ENCODE measurements at places on chromosomes 3 and 15.

- no peak for DNase-seq
Observed at GRCh38 chr15:91915576-91915975, 62.1 kb downstream of the SLCO3A1 start.

- DNase-seq = no peak
Observed at GRCh38 chr3:184526088-184526433, 35.5 kb upstream of the EPHB3 start.

DNA sequence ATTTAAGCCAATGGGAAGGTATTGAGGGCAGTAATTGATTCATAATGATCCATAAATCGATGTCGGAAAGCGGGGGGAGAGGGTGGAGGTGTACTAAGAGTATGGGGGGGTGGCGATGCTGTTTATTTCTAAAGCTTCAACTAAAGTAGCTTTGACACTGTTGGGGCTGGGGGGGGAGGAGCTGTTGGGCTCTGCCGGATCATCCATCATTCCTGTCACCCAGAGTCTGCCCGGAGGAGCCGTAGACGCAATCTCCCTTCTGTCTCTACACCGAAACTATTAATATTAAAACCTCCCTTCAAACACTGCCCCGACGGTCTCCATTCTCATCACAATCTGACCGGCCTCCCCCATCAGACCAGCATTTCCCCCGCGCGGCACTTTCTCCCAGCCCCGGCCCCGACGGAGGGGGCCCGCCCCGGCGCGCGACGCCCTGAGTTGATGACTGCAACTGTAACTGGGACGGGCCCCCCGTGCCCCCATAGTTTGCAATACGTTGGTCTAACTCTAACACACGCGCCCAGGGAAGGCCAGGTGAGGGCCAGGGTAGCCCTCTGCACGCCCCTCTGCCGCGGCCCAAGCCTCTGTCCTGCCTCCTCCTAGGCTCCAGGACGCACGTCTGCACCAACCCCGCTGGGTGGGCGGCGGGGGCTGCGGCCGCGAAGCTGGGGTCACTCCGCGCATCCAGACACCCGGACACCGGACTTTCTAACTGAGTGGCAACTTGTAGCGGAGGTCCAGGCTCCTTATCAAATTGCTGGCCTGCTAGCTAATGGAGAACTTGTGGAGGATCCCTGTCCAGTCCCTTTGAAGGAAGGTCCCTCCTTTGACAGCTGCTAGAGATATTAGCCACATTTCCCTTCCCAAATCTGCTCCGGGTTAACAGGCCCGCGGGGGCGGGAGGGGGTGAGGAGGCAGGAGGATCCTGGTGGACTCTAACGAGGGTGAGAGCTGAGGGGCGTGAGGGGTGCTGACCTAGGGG lies 212.0 kb downstream of the MEIS2 start:
- no peak for DNase-seq

DNA sequence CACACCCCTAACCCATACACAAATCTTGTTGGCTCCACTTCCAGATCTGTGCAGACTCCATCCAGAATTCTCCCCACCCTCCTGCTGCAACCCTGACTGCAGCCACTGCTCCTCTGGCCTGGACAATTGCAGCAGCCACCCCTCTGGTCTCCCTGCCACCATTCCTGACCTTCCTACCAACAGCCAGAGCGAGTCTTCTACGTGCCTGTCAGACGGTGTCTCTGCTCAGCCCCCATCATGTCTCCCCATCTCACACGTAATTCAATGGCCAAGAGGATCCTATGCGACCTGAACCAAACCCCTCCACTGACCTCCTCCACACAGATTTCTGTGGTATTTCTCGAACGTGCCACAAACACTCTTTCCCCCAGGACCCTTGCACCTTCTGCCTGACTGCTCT lies 103.3 kb downstream of the TPRA1 start:
- DNase-seq = no peak

DNA sequence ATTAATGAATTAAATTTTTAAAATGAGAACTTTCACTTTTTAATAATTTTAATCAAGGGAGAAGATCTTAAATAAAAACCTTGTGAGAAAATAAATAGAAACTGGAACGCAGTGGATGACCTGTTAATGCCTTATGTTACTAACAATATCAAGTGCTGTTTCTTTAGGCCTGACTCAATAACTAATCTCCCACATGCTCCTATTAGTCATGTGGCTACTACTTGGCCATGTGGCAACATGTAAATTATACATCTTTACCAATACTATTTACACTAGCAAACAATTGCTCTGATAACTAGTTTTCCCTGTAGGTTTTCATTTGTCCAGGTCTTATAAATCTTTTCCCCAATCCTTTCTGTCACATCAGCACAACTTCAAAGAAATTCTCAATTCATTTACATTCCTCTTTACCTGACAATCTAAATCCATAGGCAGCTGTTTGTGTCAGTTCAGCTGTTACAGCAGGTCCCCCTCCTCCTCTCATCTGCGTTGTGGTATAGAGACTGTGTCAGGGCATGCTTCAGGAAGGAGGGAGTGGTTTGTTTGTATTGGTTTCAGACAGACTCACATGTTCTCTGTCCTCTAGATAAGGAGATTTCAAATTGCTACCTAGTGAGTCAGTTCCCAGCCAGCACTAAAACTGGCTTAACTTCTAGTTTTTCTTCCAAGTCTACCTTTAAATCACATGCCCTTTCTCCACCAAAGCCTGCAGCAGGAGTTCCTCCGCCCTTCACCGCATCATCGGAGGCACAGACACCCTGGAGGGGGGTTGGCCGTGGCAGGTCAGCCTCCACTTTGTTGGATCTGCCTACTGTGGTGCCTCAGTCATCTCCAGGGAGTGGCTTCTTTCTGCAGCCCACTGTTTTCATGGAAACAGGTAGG lies 11.3 kb upstream of the C3orf52 start:
- DNase-seq = no peak

Measured in activated CD8-positive, alpha-beta memory T cell treated with anti-CD3 and anti-CD28 coated beads for 48 hours (primary cell).